ENCODE measurements at places on chromosomes 2 and 18.
A peak's percentile ranks its signal among the peaks of the same experiment; 100 is the strongest.

- DNase-seq: no peak
Observed at GRCh38 chr2:151770995-151771394, 36.7 kb upstream of the NEB start.

GRCh38 chr2:108010912-108011591, 24.7 kb downstream of the SLC5A7 start:
- DNase-seq: no peak

DNA sequence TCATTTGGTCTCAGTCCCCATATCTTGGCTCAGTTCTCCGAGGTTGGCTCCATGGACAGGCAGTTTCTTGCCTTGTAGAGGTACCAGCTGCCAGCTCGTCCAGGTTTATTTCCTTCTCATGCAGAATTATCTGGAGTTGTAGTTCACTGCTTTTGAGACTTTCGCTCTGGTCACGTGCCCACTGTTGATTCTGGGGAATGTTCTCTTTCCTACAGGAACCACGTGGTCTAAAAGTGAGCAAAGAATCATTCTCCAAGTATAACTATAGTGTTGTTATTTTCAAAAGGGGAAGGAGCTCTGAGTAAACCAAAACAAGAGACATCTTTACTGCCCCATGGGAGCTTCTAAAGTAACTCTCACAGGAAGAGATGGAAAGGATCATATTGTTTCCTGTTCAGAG, 41.2 kb upstream of the RAB27B start:
- no peak for DNase-seq

DNA sequence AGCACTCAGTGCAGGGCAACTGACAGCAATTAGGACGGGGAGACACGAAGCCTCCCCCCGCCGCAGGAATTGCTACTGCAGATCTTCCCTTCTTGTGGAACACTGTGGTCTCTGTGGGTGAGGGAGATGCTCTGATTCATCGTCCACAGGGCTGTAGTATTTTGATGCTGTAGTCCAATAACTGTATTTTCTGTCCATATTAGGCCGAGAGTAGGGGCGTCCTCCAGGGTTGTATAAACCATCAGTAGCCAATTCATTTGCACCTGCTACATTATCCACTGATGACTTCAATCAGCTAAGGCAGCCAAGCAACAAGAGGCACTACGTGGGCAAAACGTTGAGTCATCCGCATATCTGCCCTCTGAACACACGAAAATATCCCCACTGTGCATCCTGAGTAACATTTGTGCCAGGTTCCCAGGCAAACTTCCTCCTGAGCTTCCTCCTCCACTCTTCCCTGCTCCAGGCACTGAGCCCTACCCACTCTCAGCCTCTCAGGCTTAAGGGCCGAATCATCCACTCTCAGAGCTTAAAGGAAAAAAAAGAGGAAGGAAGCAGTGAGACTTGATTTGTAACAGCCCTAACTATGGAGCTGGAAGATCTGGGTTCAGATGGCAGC, 62.1 kb downstream of the LBH start:
- peak; percentile 48 for DNase-seq

- DNase-seq: no peak
Observed at GRCh38 chr2:180747728-180748127, 232.7 kb upstream of the UBE2E3 start.

GRCh38 chr2:162370931-162371330, 27.0 kb downstream of the GCA start:
- no peak for DNase-seq

GRCh38 chr18:13486284-13486683, 240.1 kb downstream of the FAM210A start:
- no peak for DNase-seq

DNA sequence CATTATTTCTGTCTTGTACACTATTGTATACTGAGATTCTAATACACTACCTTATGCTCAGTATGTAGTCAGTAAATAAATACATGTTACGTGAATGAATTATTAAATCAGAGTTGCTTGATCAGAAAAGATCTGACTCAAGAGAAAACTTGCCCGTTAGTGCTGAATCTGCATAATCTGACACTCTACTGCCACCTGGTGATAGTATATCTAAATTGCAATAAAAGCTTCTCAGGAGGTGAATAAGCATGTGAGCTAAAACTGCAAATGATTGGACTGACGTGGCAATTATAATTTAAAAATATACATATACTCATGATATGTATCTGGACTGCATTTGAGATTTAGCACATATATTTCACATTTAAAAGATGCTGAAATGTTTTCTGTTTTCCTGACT, 70.4 kb downstream of the KIAA1328 start:
- no peak for DNase-seq

DNA sequence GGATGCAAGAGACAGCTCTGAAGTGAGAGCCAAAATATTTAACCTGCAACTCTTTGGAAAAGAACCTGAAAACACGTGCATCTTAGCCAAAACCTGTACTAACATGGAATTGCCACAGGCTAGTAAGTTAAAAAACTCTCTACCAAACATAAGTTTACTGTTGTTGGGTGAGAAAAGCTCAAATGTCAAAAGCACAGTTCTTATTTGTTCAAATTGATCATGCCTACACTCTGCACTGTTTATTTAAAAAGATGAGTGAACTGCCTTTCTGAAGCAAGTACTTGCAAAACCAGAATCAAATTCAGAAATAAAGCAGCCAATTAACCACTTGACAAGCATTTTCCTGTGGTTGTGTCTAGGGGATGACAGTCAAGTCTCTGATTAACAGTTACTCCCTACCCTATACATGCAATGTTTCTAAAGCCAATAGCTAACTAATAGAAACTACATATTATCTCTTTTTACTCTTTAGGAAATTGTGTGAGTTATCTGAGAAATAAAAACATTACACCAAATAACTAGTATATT, 5.6 kb downstream of the IKZF2 start:
- DNase-seq: no peak

GRCh38 chr2:2834105-2834504, 503.0 kb upstream of the MYT1L start:
- no peak for DNase-seq

GRCh38 chr2:9220201-9220600, 13.6 kb downstream of the ASAP2 start:
- DNase-seq: no peak

DNA sequence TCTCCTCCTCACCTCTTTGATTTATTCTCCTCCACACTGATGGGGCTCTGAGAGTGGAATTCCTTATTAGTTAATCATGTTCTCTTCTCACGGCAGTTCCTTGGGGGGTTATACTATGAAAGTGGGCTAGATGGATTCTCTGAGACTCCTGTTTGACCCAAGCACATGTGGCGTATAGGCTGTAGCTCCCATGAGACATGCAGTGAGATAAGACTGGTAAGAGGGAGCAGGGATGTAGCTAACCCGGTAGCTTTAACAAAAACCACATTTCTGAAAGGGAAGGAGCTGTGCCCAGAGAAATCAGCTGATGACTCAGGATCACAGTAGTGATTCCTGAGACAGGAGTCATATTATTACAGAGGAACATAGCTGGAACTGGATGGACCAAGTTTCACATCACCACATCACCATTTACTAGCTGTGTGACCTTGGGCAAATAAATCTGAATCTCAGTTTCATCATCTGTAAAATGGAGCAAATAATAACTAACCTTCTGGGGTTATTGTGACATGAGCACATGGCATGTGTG, 82.9 kb downstream of the CRIM1 start:
- peak; percentile 88 for DNase-seq

DNA sequence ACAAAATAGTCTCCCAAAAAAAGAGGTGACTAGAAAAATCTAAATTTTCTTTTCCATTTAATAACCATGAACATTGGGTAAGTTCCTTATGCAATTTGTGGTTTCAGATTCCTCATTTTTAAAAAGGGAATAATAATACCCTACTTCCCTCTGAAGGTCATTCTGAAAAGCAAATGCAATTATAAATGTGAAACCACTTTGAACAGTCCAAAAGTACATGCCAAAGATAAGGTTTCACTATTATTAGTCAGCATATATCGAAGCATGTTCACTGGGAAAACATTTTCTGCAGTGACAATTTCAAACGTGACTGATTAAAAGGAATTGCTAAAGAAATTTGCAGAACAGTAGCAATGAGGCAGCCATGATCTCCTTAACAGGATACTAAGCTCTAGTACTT, 100.1 kb upstream of the RNF152 start:
- no peak for DNase-seq

DNA sequence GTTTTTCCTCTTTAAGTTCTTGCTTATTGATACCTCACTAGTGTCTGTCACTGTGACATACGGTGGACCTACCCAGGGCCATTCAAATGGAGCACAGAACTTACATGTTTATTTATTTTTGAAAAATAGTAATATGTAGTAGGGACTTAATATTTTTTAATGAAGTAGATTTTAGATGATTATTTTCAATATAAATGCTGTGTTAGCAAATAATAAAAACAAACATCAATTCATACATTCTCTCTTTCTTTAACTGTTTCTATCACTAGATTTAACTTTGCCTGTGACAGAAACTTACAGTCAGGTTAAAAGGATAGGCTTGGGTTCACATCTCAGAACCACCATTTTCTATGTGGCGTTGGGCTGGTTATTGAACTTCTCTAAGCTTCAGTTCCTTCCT, 184.4 kb upstream of the RASGRP3 start:
- no peak for DNase-seq

DNA sequence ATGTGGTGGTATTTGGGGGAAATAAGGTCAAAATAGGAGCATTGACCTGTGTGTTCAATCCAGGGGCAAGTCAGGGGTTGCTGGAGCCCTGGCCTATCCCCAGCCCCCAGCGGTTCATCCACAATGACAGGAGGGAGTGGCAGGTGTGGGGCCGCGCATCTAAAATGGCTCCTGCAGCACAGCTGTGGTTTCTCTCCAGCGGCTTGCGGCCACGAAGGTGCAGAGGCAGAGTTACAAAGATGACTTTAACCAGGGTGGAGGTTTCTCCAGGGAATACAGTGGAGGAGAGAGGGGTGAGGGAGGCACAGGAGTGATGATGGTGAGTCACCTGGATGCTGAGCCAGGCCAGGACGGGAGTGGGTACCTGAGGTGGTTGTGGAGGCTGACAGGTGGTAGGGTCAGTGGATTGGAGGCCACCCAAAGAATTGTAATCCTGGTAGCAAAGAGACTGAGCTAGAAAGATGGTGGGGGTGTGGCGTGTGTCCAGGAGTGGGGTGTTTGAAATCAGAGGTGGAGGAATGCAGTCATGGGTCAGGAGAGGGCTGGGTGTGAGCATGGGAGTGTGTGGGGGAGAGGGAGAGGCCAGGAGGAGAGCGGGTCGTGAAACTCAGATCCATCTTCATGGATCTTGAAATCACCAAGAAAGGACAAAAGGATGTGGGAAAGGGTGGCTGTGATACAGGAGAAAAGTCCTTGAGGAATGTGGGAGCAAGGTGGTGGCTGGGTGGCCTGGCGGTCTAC, 83.2 kb downstream of the CTIF start:
- DNase-seq: no peak

- no peak for DNase-seq
Observed at GRCh38 chr2:11483806-11484617, 18.1 kb upstream of the E2F6 start.

GRCh38 chr2:152781175-152781574, 62.8 kb downstream of the ARL6IP6 start:
- DNase-seq: no peak

DNA sequence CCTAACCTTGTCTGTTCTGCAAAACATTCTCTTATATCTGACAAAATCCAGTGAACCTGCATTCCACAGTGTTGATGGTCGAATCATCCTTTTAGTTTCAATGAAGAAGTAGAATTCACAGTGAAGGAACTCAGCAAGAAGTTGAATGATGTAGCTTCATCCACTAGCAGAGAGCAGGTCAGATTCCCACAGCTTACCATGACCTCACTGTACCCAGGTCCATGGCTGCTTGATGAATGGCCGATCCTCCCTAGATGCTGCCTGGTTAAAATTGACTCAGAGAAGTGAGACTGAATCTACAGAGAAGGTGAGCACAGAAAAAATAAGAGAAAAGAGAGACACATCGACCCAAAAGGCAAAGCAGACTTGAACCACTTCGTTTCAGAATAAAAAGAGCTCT, 906.0 kb upstream of the CHAC2 start:
- DNase-seq: no peak

- DNase-seq: no peak
Observed at GRCh38 chr2:152624805-152625204, 92.5 kb downstream of the PRPF40A start.

DNA sequence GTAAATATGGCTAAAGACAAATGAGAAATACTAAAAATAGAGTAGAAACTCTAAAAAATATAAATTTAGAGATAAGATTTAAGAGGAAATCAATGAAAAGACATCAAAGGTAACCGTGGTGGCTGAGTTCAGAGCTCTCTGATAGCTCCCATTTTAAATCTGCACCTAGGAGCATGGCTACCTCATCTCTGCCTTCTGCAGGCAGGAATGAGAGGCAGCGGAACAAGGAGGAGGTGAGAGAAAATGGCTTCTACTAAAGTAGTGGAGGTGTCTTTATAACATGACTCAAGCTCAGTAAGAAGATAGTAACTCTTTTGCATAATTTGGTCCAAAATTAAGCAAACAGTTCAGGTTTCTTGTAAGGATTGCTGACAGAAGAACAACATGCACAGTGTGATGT, 758.7 kb upstream of the FSHR start:
- no peak for DNase-seq

DNA sequence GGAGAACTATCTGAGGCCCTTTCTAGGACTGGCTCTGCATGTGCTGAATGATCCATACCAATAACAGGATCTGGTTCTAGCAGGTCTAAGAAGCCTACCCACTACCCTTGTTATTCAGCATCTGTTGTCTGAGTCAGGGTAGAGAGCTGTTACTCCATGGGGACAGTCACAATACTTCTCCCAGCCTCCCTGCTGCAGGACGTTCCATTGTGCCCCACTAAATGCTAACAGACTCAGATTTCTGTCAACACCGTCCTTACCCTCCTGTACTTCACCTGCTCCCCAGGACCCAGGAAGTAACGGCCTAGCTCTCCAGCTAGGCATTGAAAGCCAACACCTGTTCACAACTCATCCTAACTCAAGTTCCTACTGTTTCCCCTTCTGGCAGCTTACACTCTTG, 719.7 kb upstream of the ID2 start:
- no peak for DNase-seq

GRCh38 chr18:62938006-62938405, 222.7 kb downstream of the PHLPP1 start:
- DNase-seq: no peak

DNA sequence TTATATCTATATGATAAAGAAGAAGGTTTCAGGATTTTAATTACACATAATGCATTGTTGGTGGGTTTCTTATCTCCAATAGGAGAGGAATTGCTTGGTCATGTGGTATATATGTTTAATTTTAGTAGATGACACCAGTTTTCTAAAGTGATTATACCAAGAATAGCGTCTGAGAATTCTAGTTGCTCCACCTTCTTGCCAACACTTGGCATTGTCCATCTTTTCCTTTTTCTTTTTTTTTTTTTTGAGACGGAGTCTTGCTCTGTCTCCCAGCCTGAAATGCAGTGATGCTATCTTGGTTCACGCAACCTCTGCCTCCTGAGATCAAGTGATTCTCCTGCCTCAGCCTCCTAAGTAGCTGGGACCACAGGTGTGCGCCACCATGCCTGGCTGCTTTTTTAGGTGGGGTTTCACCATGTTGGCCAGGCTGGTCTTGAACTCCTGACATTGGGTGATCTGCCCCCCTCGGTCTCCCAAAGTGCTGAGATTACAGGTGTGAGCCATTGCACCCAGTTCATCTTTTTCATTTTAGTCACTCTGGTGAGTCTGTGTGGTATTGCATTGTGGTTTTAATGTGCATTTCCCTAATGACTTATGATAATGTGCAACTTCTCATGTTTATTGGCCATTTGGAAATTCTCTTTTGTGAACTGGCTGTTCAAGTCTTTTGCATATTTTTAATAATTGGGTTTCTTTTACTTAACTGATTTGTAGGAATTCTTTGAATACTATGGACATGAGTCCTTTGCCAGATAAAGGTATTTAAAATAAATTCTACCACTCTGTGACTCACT, 37.3 kb upstream of the ZNF512 start:
- DNase-seq: no peak

All from hepatic stellate cell (primary cell).